ENCODE measurements at places on chromosomes 5 and 9.

DNA sequence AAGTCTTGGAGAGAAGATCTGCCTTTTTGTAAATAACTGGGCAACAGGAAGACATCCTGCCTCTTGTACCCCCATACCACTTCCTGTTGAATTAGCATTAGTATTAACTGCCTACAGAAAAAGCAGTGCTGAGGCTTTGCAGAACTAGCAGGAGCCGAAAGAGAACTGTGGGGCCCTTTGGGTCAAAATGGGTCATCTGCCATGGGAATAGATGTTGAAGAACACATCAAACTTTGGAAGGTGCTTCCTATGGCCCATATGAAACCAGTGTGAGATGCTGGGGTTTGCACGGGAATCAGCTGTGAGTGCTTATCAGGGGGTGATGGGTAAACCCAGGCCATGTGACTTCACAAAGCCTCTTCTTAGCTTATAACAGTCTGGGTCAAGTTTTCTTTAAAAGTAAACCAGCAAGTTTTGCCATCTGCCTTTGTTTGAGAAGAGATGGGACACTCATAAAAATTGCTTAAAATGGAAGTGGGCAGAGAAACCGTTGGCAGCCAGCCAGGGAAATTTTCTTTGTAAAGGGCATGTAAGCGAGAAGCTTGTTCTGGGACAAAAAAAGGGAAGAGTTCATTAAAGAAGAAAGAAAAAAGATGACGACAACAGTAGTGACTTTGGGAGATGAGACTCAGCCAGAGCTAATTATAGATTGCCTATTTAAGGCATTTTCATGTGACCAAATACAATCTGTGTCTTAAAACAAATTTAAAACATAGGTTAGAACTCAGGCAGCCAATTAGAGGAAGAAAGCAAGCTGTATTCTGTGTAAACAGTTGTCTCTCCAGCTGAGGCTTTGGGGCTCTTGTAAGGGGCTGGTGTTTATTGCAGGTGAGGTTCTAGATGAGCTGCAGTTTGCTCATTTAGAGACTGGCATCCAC is 4.4 kb downstream of the SLC25A25 start:
- peak; percentile 67 for DNase-seq

- no peak for DNase-seq
These were observed 128.0 kb upstream of the STC2 start for GRCh38 chr5:173456181-173456580.

DNA sequence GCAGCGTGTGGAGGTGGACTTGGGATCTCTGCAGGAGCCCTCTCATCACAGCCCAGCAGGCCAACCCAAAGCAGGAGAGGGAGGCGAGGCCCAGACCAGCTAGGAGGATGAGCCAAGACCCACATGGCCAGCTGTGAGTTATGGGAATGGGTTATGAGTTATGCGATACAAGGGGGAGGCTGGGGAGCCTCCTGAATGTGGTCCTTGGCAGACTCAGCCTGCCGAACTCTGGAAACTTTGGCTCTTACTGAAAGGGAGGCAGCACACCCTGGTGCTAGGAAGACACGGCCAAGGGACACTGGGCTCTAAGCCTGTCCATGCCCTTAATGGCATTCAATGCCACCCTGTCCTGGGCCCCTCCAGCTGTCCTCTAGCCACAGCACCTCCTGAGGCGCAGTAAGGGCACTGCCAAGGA is 7.7 kb upstream of the VAV2 start:
- DNase-seq = no peak

DNA sequence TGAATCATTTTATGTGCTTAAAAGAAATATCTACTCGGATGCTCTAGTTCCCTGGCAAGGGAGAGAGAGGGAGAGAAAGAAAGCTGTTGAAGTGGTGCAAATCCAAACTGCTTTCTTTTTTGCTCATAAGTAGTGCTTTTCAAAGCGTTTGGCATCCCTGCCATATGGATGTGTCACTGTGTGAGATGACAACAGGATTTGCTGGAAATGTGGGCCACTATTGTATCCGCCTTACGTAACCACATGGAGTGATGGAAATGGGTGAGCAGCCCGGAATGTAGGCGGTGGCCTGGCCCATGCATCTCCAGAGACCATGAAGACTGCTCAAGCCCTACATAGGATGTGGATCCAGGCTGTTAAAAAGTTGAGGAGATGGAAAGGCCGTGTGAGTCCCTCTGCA is 30.8 kb downstream of the TJP2 start:
- DNase-seq = no peak

- no peak for DNase-seq
These were observed 702.1 kb downstream of the SEMA5A start for GRCh38 chr5:8843771-8844170.

DNA sequence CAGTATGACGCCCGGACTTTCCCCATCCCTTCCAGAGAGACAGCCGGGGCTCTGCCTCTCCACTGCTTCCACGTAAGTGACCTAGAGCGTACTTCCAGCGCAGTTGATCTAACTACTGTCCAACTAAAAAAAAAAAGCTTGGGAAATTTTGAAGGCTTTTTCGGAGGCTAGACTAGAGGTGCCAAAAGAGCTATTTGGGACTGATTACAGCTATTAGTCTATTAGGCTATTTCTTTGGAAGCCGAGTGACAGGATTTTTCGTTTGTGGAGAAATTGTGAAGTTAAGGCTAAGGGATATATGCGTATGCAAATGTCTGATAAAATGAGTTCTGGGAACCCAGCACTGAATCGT is 1.5 kb downstream of the CCNO start:
- DNase-seq = no peak

- no peak for DNase-seq
These were observed 11.8 kb downstream of the SLC12A7 start for GRCh38 chr5:1099926-1100663.

DNA sequence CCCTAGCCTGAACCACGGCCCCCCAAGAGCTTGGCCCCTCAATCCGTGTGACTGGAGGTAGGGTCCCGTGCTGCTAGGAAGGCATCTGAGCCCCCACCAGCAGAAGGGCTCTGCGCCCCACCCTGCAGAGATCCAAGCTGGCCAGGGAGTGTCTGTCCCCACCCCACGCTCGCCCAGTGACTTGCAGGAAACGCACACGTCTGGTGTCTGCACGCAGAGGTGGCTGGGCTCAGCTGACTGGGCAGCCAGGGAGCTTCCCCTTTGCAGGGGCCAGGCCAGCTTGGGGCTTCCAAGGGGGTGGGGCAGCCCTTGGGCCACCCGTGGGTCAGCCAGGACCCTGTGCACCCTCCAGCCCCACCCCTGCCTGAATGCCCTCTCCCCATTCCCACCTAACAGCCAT is 24.3 kb downstream of the NOTCH1 start:
- no peak for DNase-seq

GRCh38 chr9:131879181-131879910 is 139.5 kb upstream of the RAPGEF1 start:
- DNase-seq = no peak

GRCh38 chr5:148381906-148382305 is 1.9 kb upstream of the FBXO38 start:
- DNase-seq = no peak

DNA sequence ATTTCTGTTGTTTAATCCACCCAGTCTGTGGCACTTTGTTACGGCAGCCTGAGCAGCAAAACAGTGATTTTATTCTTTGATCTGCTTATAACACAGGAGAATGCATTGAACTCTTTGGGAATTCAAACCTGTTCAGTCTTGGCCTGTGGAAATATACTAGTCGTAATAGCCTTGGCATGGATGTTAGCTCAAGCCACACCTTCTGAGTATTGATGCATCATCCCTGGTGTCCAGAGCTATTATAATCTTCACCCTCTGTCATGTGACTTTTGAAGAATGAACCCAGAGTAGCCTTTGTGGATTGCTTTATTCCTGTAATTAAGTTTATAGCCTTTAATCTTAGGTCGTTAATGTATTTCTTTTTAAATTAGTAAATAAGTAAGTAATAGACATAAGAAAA is 50.8 kb upstream of the TEX48 start:
- DNase-seq = no peak

- DNase-seq = no peak
These were observed 18.5 kb downstream of the OLFM1 start for GRCh38 chr9:135105938-135106491.

- no peak for DNase-seq
These were observed 520.8 kb upstream of the DAP start for GRCh38 chr5:11281842-11282241.

DNA sequence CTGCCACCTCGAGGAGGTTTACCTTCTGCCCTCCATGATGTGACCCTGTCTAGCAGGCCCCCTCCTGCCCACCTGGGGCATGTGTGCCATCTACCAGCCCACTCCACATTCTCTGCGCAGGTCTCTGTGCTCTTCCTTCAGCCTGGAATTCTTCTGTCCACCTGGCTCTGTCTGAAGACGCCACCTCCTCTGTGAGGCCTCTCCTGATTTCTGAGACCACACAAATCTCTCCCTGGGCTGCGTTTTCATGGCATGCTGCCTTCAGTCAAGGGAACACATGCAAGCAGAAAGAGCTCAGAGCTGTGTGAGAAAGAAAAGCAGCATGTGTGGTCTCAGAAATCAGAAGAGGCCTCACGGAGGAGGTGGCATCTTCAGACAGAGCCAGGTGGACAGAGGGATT is 22.1 kb downstream of the FOXE1 start:
- no peak for DNase-seq

GRCh38 chr5:160324886-160325285 is 12.5 kb upstream of the CCNJL start:
- DNase-seq = peak; percentile 21

GRCh38 chr5:131758520-131758900 is 38.3 kb downstream of the FNIP1 start:
- DNase-seq = no peak

- no peak for DNase-seq
These were observed 30.2 kb upstream of the GRHPR start for GRCh38 chr9:37392272-37392671.

DNA sequence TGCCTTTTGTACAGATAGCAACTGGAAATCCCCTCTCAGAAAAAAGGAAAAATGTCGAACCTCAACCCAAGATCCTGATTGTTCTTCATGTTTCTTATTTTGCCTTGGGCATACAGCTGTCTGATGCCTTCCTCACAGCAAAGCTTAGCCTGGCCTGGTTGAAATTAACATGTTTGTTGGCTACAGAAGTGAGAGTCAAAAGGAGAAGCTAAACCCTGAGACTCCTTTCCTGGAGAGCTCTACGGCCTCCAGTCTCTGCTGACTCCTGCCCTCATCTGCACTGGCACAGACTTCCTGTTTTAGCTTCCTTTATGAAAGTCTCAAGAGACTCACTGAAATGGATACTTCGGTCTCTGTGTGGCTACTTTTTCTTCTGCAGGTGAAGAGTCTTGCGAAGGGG is 186.7 kb downstream of the PARP8 start:
- peak; percentile 82 for DNase-seq

DNA sequence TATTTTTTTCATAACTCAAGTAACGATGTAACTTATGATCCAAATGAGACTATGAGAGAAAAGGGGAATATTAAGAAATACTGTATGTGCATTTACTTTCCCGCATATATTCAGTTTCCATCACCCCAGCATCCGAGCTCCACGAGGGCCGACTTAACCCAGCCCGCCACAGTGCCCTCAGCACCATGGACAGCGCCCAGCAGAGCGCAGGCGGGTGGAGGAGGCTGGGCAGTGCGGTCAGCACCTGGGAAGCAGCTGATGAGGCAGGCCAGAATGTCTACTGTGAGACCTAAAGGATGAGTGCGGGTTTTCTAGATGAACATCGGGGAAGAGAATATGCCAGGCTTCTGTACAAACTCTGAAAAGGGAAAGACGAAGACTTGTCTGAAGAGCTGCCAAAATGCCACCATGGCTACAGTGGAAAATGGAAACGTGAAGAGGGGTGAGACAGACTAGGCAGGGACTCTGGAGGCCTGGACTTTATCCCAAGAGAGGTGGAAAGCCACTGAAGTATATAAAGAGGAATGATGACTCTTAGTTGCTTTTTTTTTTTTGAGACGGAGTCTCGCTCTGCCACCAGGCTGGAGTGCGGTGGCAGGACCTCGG is 34.5 kb upstream of the MED27 start:
- peak; percentile 38 for DNase-seq

DNA sequence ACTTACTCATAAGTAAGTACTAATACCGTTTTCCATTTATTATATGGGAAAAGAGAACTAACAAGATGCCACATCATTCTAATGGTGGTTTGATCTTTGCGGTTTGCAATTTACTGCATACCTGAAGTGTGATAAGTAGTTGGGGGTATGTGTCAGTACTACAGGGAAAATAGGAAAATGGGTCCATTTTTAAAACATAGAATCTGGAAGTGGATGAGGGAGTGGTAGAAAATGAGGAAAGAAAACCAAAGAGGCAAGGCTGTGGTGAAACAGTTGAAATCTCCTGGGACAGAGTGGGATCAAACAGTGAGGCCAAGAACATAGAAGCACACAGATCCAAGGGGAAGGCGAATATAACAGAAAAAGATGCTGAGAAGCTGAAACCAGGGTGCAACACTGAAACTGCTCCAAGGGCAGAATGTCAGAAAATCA is 6.7 kb downstream of the ADAMTSL1 start:
- DNase-seq = no peak

DNA sequence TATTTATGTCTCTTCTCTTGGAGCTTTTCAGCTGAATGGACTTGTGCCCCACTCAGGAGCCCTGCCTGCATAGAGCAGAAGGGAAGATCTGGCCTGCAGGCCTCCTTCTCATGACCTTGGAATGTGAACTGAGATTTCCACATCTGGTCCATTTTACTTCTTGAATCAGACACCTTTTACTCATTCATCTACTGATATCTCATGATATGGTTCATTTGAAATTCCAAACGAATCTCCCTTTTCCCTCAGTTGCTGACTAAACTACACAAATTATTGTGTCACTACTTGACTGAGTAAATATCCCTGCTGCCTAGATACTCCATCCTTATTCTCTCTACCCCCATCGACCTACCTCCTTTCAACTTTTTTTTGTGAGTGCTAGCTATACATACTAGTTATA is 138.7 kb downstream of the PLCXD3 start:
- DNase-seq = no peak

GRCh38 chr5:60445427-60445826 is 254.5 kb downstream of the DEPDC1B start:
- no peak for DNase-seq

GRCh38 chr9:126838055-126838811 is 22.2 kb upstream of the ZBTB34 start:
- no peak for DNase-seq

DNA sequence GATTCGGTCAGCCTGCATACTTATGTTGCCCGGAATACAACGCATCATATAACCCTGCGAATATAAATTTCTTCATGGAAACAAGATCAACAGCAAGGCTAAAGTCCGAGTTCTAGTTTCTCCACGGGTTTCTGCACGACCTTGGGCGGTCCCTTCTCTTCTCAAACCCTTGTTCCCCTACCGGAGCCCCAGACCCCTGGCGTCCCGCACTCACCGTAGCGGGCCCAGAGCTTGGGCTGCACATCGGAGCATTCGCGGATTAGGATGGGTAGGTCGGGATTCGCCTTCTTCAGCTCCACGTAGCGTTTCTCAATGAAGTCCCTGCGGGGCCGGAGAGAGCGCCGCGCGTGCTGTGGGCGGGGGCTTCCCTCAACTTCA is 399 bp downstream of the NDUFA2 start:
- DNase-seq = no peak

- DNase-seq = no peak
These were observed 141.5 kb downstream of the RMI1 start for GRCh38 chr9:84121991-84122523.

GRCh38 chr5:170301149-170301548 is 3.6 kb upstream of the LCP2 start:
- no peak for DNase-seq

- no peak for DNase-seq
These were observed 10.6 kb downstream of the PDE8B start for GRCh38 chr5:77221115-77221514.

GRCh38 chr5:116595498-116595897 is 20.9 kb upstream of the SEMA6A start:
- no peak for DNase-seq
